ENCODE measurements at places on chromosomes 7 and 10.

- peaks cover 12% of the 10 kb centered on the region for H3K36me3 ChIP-seq
- no peak overlapping the region for H3K27ac ChIP-seq
- no peak for DNase-seq
Observed at GRCh38 chr7:121344093-121344492, 15.3 kb downstream of the WNT16 start.

DNA sequence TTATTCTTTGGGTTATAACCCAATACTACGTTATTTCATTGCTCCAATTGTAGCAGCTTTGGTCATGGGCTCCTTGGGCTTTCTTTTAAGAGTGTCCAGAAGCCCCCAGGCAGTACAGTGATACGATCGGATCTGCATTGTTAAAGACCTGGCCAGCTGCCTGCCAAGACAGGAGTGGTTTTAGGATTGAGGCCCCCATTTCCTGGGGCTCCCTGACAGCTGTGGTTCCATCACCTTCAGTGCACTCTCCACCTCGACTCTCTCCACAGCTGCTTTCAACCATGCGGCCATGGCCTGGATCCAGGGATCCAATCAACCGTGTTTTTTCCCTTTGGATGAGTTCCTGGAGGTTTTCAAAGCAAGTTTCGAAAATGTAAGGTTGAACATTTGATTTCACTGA, 123.4 kb upstream of the BTBD16 start:
- no peak for DNase-seq
- H3K36me3 ChIP-seq = no peaks in the 10 kb centered on the region
- no peak overlapping the region for H3K27ac ChIP-seq
- H3K4me1 ChIP-seq = no peaks in the 10 kb centered on the region
- H3K27me3 ChIP-seq = no peaks in the 10 kb centered on the region

DNA sequence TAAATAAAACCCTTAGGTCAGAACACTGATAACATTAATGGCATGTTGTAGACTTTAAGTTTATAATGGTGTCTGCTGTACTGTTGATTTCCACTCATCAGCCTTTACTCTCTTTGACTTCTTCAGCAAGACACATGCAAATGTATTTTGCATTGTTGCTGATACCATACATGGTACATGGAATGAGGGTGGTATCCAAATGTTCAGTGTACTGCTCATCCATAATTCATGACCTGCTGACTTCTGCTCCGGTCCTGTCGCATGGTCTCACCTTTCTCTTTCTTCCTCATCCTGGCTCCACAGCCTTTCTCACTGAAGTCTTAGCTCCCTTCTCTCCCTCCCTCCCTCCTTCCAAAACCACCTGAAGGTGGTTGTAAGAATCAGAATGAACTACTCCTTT, 4.7 kb upstream of the CUBN start:
- peaks cover 32% of the 10 kb centered on the region for H3K27me3 ChIP-seq
- DNase-seq = no peak
- no peaks in the 10 kb centered on the region for H3K36me3 ChIP-seq
- no peak overlapping the region for H3K4me3 ChIP-seq

DNA sequence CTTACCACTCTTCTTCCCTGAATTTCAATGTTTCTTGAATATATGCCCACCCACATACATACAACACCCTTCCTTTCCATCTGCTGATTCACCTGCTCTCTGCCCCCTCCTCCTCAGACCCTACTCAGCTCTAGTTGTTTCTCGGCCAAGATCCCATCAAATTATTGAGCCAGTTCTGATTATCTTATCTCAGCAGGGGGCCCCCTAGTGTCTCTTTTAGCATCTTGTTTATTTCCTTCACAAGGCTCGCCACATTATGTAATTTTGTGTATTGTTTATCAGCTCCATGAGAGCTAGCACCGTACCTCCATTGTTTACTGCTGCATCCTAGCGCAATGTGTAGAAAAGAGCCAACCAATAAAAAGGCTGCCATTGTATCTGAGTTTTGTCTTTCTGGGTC, 71.9 kb downstream of the FAM13C start:
- no peak for DNase-seq
- no peak overlapping the region for H3K4me3 ChIP-seq
- H3K27ac ChIP-seq = no peak overlapping the region
- H3K27me3 ChIP-seq = no peaks in the 10 kb centered on the region
- H3K36me3 ChIP-seq = no peaks in the 10 kb centered on the region
- H3K4me1 ChIP-seq = no peaks in the 10 kb centered on the region

- no peak for DNase-seq
- no peaks in the 10 kb centered on the region for H3K4me1 ChIP-seq
- H3K36me3 ChIP-seq = no peaks in the 10 kb centered on the region
- no peak overlapping the region for H3K4me3 ChIP-seq
- H3K27ac ChIP-seq = no peak overlapping the region
- H3K27me3 ChIP-seq = peaks cover 7% of the 10 kb centered on the region
Observed at GRCh38 chr7:24123076-24123475, 160.9 kb upstream of the NPY start.

DNA sequence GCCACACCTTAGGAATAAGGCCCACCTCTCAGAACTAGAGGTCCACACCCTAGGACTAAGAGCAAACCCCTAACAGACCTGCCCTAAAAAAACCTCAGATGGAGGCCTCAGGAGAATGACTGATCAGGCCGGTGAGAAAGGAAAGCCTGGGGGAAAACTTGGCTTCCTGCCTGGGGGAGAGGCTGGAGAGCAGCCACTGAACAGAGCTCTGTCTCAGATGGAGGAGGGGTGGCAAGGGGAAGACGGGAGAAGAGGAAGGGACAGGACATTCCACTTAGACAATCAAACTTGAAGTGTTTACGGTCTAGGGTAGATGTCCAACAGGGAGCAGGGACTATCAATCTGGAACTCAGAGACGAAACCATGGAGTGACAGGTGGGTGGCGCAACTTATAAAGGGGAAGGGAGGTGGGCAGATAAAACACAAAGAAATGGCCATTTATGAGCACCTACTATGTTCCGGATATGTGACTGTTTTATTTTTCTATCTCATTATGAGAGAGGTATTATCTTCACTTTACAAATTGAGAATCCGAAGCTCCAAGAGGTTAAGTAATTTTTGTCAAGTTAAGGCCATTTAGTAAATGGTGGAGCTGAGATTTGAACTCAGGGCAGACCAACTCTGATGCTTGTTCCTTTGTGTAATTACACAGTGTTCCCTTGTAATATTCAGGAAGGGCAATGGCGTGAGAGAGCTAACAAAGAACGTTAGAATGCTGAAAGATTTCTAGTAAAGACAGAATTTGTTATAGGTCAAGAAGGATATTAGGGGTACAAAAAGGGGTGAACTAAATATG, 82.6 kb downstream of the DNMBP start:
- H3K27me3 ChIP-seq = peaks cover 9% of the 10 kb centered on the region
- no peaks in the 10 kb centered on the region for H3K36me3 ChIP-seq
- H3K27ac ChIP-seq = no peak overlapping the region
- no peak overlapping the region for H3K4me3 ChIP-seq
- DNase-seq = no peak

DNA sequence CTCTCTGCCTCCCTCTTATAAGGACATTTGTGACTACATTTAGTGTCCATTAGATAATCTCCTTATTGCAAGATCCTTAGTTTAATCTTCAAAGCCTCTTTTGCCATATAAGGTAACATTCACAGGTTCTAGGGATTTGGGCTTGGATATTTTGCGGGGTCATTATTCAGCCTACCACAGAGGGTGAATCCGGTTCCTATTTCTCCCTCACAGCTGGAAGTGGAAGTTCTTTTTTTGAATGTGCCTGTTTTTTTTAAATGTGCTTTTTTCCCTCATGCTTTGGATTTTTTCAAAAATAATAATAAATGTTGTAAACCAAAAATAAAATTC, 17.1 kb upstream of the FAM221A start:
- no peaks in the 10 kb centered on the region for H3K27me3 ChIP-seq
- DNase-seq = no peak
- H3K36me3 ChIP-seq = no peaks in the 10 kb centered on the region
- H3K4me3 ChIP-seq = no peak overlapping the region
- H3K27ac ChIP-seq = no peak overlapping the region
- H3K4me1 ChIP-seq = no peaks in the 10 kb centered on the region

DNA sequence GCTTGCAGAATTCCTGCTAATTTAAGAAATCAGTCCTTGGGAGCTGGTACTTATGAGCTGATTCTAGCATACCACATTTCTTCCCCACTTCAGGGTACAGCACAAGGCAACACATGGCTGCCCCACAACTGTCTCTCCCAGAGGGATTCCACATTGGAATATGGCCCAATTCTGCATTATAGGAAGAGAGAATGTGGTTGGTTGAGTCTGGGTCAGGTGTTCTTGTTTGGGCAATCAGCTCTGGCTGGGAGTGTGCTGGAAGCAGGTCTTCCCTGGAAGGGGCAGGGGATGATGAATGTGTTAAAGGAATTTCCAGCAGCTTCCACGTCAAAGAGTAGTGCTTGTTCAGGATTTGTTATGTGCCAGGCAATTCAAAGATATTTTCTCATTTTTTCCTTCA, 95.7 kb downstream of the BUB3 start:
- DNase-seq = no peak
- H3K27ac ChIP-seq = no peak overlapping the region
- H3K36me3 ChIP-seq = no peaks in the 10 kb centered on the region

DNA sequence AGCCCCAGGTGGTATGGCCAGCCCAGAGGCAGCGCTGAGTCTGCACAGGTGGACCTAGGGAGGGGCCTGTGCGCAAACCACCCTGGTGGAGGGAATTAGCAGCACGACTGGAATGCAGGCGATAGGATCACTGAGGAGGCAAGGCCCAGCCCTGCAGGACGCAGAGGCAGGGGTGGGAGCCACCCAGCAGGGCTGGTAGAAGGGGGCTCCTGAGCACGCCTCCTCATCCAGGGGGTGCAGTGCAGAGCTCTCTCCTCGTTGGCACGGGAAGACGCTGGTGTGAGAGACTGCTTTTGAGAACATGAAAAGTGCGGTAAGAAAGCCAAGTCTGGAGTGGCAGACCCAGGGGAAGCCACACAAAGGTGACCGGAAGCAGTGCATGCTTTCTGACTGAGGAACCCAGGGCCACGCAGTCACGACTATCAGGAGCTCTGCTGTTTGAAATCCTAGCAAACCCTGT, 6.0 kb downstream of the FXYD4 start:
- no peaks in the 10 kb centered on the region for H3K36me3 ChIP-seq
- H3K27ac ChIP-seq = no peak overlapping the region
- no peak overlapping the region for H3K4me3 ChIP-seq
- no peaks in the 10 kb centered on the region for H3K27me3 ChIP-seq
- DNase-seq = no peak

DNA sequence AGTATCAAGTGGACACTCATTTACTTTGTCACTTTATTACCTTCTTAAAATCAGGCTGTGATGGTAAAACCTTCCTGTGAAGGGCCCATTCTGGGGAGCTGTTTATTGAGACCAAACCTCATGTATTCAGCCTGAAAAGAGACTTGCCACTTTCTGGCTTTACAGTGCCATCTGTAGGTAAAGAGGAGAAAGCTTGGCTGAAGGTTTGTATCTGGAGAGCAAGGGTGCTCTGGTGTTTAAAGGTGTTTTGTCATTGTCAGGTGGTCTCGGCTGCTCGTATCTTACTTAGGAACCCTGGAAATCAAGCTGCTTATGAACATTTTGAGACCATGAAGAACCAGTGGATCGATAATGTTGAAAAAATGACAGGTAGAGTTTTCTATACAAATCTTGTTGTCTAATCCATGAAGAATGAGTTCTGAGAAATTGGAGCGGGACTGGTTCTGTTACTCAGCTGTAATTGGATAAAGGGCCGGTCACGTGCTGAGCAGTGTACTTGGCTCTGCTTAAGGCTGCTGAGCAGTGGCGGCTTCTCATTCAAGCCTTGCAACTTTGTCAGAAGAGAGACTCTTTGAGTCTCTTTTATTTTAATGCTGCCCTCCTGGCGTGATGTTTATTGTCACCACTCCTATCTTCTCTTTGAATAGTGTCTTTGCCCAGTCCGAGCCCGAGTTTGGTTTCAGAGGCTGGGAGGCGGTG, 46.9 kb downstream of the AP3M1 start:
- H3K36me3 ChIP-seq = peaks cover 54% of the 10 kb centered on the region
- H3K4me1 ChIP-seq = peaks cover 10% of the 10 kb centered on the region
- H3K4me3 ChIP-seq = no peak overlapping the region
- no peaks in the 10 kb centered on the region for H3K27me3 ChIP-seq

DNA sequence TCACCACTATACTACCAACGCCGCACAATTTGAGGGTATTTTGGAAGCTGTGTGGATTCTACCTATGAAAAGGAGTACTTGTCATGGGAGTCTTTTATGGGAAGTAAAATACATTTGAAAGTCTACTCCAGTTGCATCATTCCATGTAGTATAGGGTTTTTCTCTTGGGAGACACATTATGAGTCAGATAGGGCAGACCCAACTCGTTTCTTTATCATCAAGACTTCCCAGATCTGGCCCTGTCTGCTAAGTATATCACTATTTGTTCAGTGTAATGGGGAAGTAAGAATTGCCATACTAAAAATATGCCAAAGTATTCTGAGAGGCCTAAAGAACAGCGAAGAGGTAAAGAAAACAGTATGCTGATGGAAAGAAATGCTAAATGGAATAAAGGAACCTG, 144.2 kb downstream of the SPAG6 start:
- no peak overlapping the region for H3K27ac ChIP-seq
- no peaks in the 10 kb centered on the region for H3K36me3 ChIP-seq
- H3K4me1 ChIP-seq = peaks cover 20% of the 10 kb centered on the region
- no peak for DNase-seq

DNA sequence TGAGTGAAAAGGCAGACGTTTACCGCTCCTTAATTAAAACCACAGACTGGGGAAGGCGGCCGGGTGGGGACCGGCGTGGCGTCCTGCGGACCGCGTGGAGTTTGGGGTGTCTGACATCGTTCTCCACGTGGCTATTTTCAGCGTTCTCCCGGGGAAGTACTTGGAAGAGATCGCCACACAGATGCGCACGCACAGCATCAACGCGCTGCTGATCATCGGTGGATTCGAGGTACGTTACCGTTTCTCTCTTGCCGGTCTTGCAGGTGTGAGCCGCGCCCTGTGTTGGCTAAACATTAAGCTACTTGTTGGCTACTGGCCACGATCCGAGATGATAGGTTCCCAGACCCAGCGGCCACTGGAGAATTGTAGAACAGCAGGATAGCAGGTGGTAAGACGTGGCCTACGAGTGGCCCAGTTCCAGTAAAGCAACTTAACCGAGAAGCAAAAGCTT, 51.3 kb downstream of the PFKP start:
- no peak for DNase-seq
- H3K27ac ChIP-seq = no peak overlapping the region
- H3K4me3 ChIP-seq = no peak overlapping the region
- H3K27me3 ChIP-seq = no peaks in the 10 kb centered on the region

DNA sequence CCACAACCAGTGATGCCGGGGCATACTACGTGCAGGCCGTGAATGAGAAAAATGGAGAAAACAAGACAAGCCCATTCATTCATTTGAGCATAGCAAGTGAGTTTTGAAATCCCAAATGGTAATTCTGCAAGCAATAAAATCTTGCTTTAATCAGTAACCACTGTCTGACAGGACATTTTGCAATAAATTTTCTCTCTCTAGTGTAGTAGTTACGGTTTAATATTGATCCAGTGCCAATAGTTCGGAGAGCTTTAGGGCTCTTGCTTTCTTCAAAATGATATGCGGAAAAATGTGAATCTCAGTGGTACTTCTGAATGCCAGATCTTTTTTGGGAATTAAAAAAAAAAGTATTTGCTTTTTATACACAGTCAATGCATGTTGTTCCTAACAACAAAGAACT, 520.4 kb downstream of the SDK1 start:
- no peak overlapping the region for H3K4me3 ChIP-seq
- no peaks in the 10 kb centered on the region for H3K27me3 ChIP-seq
- no peak for DNase-seq
- H3K36me3 ChIP-seq = no peaks in the 10 kb centered on the region
- no peak overlapping the region for H3K27ac ChIP-seq
- no peaks in the 10 kb centered on the region for H3K4me1 ChIP-seq

- no peak overlapping the region for H3K27ac ChIP-seq
- peaks cover 19% of the 10 kb centered on the region for H3K27me3 ChIP-seq
- H3K4me3 ChIP-seq = peak overlapping the region; percentile 28
- no peak for DNase-seq
- H3K36me3 ChIP-seq = no peaks in the 10 kb centered on the region
- H3K4me1 ChIP-seq = peaks cover 3% of the 10 kb centered on the region
Observed at GRCh38 chr7:47255441-47255840, 326.5 kb downstream of the TNS3 start.
